ENCODE measurements at places on chromosomes 1 and 21.

DNA sequence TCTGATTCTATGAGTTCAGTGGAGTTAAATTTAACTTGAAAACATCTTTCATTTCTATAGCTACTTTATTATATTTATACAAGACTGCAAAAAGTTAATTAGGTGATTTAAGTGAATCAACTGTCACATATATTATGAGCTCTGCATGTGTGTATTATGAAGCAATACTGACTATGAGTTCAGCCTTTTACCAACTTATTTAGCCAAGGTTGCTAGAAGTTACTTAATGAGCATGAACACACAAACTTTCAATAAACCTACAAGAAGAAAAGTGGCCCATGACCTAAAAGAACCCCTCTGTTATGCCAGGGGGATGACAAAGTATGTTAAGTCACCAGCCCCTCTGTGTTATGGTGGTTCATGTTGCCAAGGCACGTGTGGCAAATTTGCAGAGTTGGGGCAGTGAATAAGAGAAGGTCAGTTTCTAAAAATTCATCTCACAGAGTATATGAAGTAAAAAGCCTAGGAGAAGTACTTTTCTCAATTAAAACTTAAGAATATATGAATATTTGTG is 86.7 kb upstream of the LYPLAL1 start:
- DNase-seq, result no peak

DNA sequence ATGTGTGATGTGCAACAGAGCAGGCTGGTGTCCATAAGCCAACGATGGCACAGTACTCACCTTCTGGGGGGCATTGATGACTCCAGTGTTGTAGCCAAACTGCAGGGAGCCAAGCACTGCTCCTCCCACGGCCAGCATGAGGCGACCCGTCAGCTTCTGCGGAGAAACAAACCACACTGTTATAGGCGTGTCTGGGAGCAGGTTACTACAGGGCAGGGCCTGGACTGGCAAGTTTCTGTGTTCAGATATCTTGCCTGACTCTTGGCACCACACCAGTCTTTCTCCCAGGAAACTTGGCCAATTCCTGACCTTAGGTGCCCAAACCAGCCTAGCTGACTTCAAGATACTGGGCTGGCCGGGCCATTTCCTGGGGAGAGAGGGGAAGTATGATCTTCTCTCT is 15.5 kb downstream of the SLC2A1 start:
- DNase-seq, result no peak

DNA sequence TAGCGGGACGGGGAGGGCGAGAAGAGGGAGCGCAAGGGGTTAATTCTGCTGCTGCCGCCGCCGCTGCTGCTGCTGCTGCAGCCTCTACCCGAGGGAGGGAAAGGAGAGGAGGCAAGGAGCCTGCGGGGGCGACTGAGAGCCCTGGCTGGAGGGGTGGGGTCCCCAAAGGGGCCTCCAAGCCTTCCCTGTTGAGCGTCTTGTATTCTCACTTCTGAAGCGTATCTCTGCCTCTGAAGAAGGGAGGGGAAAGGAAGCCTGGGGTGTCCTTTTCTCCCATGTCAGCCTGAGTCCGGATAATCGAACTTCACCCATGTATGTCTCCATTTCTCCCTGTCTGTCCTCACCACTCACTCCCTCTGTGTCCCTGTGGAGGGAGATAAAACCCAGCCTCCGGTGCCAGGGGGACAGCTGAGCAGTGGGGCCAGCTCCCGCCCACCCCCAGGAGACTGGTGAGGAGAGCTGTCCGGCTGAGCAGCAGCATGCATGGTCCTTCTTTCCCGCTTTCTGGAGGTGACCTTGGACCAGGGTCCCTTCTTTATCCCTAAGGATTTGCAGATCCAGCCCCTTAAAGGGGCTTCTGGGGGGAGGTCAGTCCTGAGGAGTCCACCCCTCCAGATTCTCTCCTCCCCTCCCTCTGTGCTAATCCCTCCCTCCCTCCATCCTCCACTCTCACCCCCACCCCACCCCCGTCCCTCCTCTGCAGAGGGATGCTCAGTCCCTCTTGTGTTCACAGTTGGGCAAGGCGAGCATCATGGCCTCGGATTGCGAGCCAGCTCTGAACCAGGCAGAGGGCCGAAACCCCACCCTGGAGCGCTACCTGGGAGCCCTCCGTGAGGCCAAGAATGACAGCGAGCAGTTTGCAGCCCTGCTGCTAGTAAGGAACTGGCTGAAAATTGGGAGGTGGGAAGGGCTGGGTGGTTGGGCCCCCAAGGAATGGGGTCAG is 1.0 kb downstream of the NCDN start:
- no peak for DNase-seq

GRCh38 chr1:155978325-155978972 is at the start of gene ARHGEF2:
Gene ARHGEF2 (minus strand): TSS chr1:155978547. CDS start chr1:155978427, 120 bp downstream.
- peak; percentile 74 for DNase-seq

- DNase-seq, result peak; percentile 67
Measured at GRCh38 chr1:58155418-58156123, 391.0 kb downstream of the OMA1 start.

GRCh38 chr1:11412141-11412540 is 66.8 kb upstream of the DISP3 start:
- no peak for DNase-seq

DNA sequence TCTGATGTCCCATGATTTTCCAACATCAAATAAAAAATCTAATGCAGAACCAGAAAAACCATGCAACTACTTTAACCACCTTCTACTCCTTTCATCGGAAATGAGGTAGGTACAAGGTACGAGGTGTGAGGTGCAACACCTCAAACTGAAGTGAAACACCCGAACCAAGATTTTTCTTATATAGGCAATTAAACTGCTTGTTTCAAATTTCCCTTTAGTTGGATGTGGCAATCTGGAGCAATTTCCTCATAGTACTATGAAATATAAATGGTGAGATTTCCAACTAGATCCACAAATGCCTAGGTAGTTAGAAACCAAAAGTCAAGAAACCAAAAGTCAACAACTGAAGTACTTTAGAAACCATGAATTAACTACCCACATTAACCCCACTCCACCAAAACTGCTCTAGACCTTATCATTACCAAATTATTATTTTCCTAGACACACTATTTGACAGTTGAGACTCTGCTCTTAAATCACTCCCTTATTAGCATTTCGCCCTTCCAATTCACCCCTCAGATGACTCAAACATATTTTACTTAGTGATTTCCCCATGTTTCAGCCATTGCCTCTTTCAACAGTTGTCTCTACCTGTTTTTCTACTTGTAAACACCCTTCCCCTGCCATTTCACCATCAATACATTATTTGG is 37.8 kb downstream of the FUBP1 start:
- no peak for DNase-seq

GRCh38 chr21:45531393-45532215 is 10.6 kb downstream of the SLC19A1 start:
- DNase-seq, result no peak

DNA sequence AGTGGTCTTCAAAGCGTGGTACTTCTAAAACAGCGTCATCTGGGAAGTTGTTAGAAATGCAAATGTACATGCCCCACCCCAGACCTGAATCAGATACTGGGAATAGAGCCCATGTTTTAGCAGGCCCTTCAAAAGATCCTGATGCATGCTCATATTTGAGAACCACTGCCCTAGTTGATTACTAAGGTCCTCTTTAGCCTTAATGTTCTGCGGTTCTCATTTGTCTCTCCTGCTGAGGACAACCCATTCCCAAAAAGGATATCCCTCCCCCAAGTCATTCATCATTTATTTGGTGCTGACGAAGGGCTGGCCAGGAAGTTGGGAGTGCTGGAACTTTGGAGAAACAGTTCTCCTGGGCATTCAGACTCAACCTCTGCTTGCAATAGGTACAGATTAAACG is 92.4 kb upstream of the RALGPS2 start:
- no peak for DNase-seq

GRCh38 chr1:159071970-159072582 is 4.5 kb downstream of the AIM2 start:
- DNase-seq, result peak; percentile 20

GRCh38 chr1:66623812-66624211 is 89.9 kb downstream of the SGIP1 start:
- no peak for DNase-seq

- DNase-seq, result peak; percentile 45
Measured at GRCh38 chr1:175742790-175743459, 470 bp downstream of the TNR start.

DNA sequence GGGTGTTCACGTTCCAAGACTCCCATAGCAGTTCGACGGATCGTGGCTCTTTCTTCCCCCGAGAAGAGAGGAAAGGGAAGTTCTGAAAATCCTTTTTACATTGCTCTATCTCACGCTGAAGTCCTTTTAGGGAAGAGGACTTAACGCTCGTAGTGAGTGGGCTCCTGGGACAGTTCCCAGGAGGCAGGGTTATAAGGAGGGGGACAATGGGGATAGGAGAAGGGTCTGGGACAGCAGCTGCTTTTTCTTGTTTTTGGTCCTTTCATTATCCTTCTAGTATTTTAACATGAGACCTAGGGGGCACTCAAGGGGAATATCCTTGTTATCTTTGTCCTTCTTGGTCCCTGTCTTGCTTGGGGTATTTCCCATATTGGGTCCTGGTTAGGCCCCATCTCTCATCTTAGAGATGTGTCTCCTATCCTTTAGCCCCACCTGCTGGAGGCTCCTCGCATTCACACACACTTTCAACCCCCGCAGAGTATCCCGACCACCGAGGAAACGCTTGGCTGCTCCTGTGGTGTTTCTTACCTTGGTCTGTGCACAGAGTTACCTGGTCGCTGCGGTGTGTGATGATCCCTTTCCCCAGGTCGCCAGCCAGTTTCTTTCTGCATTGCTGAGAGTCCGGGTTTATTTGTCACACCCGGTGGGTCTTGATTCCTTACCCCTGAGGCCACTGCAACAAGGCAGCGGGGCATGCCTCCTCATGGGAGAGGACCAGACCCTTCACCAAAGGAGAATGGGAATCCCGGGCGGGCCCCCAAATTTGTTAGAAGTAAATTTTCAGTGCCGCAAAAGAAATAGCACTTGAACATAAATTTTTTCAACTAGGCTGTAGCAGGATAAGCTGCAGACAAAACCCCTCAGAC is 29.7 kb downstream of the SCCPDH start:
- DNase-seq, result peak; percentile 82

- DNase-seq, result no peak
Measured at GRCh38 chr1:97170300-97170699, 448.7 kb downstream of the PTBP2 start.

- no peak for DNase-seq
Measured at GRCh38 chr1:171855381-171855780, 14.1 kb downstream of the DNM3 start.

DNA sequence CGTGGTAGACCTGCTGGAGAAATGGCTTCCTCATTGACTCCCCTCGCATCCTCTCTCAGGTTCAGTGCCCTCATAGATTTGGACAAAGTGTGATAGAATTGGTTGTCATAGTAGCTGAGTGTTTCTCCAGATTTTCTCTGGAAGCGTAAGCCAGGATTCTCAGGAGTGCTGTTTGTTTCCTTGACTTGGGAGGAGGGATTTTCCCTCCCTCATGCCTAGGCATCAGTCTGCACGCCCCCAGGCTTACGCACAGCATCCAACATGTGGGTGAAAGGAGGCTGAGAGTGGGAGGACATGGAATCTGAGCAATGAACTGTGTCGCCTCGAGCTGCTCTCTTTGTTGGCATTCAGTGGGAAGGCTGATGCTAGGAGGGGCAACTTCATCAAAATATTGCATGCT is 503.5 kb downstream of the LTN1 start:
- DNase-seq, result no peak

DNA sequence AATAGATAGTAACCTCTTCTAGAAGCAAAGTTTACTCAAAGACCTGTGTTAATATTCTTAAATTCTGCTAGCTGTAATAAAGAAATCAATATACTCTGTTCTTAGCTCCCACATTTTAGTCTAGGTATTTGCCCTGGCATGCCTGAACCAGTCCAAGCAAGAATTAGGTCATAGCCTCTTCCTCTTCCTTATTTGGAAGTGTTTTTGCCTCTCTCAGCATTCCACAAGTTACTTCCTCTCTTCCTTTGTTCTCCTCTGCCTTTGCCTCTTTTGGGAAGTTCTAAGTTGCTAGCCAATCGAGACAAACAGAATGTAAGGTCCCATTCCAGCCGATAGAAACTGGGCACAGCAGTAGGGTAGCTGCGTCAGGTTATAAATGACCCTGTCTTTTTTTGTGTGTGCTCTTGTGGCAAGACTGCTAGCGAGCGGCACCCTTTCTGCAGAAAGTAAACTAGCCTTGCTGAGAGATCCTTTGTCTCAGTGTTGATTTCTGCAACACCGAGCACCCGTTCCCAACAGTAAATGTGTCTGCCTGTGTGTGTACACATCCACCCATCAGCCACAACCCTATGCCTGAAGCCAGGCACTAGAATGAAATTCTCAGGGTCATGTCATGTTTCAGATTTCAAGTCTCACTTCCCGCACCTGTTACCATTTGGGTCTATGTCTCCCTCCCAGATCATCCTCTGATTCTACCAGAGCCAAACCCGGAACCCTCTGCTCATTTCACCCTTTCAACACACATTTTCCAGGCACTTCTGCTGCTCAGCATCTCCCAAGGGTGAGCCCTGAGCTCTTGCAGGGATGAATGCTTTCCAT is 37.5 kb downstream of the LRRC3 start:
- DNase-seq, result no peak

GRCh38 chr1:22831729-22832413 is 121.2 kb downstream of the EPHB2 start:
- no peak for DNase-seq

DNA sequence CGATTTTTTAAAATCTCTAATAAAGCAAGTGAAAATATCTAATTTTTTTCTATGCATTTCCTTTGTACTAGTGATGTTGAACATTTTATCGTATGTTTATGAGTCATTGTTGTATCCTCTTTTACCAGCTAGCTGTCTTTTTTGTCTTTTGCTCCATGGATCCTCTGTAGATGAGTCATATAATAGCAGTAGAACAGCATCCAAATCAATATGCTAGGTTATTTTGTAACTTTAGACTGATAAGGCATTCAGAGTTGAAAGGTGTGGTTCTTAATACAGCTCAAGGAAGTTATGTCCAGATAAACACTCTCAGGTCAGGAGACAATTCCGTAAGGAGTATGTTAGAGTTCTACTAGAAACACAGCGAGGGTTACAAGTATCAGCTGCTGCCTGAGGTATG is 31.9 kb downstream of the MAP10 start:
- no peak for DNase-seq

- no peak for DNase-seq
Measured at GRCh38 chr21:16195538-16195910, 465.7 kb downstream of the USP25 start.

DNA sequence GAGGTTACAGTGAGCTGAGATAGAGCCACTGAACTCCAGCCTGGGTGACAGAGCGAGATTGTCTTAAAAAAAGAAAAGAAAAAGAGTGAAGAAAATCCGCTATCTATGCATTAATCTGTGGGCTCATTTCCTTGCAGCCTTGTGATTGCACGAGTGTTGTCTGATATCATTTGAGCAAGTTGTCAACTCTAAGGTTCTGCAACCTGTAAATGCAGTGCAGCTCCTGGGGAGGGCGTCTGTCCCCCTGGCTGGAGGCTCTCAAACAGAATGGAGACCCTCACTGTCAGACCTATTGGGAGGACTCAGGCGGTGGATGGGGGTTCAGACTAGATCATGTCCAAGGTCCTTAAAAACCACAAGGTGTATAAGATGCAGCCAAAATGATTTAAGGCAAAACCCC is 6.2 kb downstream of the CORT start:
- no peak for DNase-seq

Data from endothelial cell (in vitro differentiated cells).